Nucleus accumbens (tissue), 56 donors: ENCODE measurements at places on chromosomes 12 and 14.
A peak's percentile ranks its signal among the peaks of the same experiment; 100 is the strongest.

DNA sequence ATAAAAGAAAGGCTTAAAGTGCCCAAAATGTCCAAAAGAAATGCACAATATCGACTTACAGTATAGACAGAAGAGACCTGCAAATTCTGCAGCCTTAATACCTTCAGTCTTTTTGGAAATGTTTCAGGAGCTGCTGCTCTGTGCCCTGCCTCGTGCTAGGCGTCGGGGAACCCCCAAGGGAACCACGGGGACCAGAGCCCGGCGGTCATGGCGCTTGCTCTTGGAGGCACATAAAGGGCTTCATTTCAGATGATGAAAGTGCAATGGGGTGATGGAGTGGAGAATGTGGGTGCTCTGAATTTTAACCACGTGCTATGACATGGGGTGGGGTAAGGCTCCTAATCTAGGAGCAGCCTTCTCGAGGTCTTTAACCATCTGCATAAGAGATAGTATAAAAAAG, 14.8 kb upstream of the AACS start:
- DNase-seq: no peak

GRCh38 chr14:58249611-58250010, 5.0 kb downstream of the PSMA3 start:
- DNase-seq: no peak

- DNase-seq: no peak
These were observed 14.0 kb downstream of the NPC2 start for GRCh38 chr14:74478996-74479635.

DNA sequence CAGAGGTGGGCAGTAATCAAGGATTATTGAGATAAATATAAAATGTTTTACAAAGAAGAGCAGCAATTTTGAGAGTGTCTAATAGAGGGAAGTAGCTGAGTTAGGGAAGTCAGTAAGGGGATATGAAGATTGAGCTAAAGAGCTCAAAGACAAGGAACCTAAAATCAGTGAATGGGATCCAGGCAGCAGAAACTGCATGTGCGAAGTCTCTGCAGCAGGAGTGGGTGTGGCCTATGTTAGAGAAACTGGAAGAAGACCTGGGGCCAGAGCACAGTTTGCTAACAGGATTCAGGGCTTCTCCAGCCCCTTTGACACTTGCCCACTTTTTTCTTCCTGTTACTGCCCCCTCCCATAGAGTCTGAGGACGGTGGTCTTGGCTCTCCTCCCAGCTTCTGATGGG, 36.3 kb upstream of the PLXNC1 start:
- no peak for DNase-seq

- no peak for DNase-seq
These were observed 150.4 kb upstream of the MAX start for GRCh38 chr14:65252482-65253255.

GRCh38 chr12:102064476-102064875, 2.7 kb upstream of the WASHC3 start:
- no peak for DNase-seq

- DNase-seq: no peak
These were observed 183.4 kb upstream of the PPFIA2 start for GRCh38 chr12:81942594-81942993.

DNA sequence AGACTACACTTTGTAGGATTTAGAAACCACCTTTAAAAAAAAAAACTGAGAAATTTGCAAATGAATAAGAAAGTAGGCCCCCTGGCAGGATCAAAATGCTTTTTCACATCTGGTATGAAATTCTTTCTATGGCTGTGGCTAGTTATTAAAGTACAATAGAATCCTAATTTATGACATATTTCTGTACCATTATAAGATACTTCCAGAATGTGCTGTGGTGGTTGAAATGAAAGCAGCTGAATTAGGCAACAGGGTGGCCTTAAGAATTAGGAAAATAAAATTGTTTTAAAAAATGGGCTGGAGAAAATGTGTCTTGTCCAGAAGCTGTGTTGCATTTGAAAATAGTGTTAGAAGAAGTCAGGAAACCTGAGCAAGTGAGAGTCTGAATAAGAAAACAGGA, 85.9 kb upstream of the PDE3A start:
- DNase-seq: no peak

DNA sequence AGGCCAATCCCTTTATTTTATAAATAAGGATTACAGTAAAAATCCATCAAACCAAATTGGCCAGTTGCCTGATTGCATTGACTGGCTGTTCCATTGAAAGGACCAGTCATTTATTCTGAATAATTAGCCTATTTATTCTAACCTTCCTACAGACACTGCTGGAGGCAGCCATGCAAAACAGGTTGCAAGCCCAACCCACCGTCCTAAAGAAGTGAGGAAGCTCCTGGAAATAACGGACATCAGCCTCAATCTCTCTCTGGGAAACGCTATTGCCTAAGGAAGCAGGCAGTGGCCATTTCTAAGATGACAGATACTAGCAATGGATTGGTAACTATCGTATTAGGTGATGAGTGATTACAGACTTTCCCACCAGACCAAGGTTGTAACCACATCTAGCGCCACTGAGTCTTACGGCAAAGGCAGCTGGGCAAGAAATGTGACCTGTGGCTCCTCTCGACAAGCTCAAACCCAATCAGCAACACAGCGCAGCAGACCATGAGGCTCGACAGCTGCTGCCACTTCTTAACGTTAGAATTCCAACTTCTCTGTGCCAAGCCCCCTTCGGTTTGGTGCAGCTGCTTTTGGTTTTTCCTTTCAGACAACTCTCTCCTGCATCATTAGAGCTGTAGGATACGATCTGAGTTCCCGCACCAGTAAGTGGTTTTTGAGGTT, 134.2 kb downstream of the KCNK10 start:
- DNase-seq: no peak

GRCh38 chr12:71250166-71250565, 92.4 kb upstream of the TSPAN8 start:
- no peak for DNase-seq

GRCh38 chr12:22287776-22288621, 46.5 kb downstream of the ST8SIA1 start:
- DNase-seq: no peak

DNA sequence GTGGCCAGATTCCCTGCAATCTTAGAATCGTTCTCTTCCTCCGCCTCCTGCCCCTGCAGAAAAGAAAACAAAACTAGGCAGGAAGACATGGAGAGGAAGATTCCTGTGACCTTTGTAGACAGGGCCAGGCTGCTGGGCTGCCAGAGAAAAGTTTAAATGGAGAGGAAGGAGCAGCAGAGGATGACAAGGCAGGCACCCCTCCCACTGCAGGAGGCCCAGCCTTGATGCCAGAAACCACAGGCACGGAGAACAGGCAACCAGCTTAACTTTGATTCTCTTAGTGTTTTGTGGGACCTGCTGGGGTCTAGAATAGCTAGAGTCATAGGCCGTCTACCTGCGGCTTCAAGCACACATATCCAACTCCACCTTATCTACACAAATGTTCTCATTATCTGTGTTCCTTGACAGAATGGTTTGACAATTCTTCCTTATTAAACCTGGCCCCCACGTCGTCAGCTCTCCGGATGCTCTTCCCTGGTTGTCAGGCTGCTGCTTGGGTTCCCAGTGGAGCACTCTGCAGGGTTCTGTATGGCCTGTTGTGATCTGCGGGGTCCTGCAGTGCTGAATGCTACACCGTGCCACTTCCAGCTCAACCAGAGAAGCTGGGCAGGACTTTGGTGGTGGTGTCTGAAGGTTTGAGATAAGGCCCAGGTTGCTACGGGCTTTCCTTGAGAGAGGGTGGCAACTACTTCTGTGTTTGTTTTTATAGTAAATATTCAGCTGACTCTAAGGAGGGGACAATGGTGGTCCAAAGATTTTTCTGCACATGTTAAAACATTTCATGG, 609.5 kb downstream of the AACS start:
- DNase-seq: no peak

DNA sequence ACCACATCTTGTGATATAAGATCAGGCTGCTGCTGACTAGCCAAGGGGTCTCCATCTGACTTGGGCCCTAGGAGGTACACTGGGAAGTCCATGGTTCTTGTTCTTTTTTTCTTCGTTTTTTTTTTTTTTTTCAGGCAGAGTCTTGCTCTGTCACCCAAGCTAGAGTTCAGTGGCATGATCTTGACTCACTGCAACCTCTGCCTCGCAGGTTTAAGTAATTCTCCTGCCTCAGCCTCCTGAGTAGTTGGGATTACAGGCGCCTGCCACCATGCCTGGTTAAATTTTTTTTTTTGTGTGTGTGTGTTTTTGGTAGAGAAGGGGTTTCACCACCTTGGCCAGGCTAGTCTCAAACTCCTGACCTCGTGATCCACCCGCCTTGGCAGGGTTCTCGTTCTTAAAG, 178.2 kb downstream of the RMST start:
- DNase-seq: no peak

GRCh38 chr12:56271031-56271430, 4.3 kb downstream of the COQ10A start:
- DNase-seq: no peak

DNA sequence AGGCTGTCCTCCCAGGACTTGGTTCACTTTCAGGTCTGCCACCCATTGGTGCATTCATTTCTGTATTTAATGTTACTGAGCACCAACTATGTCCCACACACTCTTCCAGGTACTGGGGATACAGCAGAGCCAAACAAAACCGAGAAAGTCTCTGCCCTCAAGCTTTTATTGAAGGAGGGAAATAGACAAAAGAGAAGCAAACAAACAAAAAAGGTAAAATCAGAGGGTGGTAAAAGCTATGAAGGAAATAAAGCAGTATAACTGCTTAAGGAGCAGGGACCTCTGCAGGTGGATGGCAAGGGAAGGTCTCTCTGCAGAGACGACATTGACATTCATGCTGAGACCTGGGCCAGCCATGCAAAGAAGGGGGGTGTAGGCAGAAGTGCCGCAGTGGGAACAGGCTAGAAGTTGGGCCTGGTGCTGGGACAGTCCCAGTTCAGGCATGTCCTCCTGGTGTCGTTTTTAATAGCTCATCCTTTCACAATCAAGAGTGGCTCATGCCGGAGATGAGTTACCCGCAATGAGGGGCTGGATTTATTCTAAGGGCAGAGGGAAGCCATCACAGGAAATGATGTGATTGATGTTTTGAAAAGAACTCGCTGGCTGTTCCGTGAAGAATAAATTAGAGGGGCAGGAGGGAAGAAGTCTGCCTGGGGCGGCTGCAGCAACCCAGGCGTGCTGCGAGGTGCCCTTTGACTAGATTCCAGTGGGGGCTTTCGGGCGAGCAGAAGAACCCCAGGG, 72.8 kb downstream of the IRF2BPL start:
- DNase-seq: peak; percentile 55

DNA sequence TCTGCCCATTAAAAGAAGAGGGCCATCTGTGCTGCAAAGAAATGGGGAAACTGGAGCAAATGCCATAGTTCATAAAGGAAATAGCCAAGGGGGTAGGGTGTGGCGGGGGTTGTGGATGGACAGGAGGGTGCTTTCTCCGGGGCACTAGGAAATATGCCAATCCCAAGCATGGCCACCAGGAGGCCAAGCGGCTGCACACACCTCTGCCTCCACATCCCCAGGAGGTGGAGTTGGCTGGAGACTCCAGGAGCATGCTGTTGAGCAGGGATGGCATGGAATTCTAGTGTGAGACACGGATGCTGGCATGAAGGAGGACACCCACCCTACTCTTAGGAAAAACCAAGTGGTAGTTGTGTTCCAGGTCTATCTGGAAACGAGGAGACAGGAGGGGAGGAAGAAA, 25.2 kb downstream of the NID2 start:
- DNase-seq: no peak

- DNase-seq: no peak
These were observed 66.2 kb downstream of the CRADD start for GRCh38 chr12:93743229-93743998.

DNA sequence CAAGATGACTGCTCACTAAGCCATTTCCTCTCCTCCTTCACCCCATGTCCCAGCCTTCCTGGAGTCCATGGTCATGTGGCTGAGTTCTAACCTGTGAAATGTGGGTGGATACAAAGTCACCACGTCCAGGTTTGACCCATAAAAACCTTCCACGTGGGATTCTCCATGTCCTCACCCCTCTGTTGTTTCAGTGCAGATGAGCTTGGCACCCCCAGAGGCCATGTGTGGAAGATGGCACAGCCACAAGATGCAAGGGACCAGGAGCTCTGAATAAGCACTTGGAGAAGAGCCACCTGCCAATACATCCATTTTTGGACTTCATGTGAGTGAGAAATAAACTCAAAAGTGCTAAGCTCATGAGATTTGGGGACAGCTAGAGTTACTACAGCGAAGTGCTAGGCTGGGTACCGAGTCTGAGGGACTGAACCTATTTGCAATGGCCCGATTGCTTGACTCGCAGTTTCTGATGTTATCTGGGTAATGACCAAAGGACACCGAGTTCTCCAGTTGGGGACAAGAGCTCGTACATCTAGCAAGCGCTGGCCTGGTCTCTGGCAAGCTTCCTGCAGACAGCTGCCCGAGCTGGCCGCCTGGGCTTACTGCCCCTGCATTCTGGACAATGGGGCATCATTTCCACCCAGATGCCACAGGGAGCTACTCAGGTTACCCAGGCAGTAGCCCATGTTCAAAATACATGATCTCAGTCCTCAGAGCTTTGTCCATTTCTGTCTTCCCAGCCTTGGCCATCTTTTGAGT, 7.7 kb upstream of the SLC24A4 start:
- DNase-seq: no peak

- no peak for DNase-seq
These were observed 156.3 kb upstream of the PZP start for GRCh38 chr12:9364224-9365176.

- DNase-seq: no peak
These were observed 22.4 kb downstream of the NID2 start for GRCh38 chr14:52046376-52046917.

GRCh38 chr12:116508145-116509121, 50.7 kb upstream of the MAP1LC3B2 start:
- DNase-seq: no peak

DNA sequence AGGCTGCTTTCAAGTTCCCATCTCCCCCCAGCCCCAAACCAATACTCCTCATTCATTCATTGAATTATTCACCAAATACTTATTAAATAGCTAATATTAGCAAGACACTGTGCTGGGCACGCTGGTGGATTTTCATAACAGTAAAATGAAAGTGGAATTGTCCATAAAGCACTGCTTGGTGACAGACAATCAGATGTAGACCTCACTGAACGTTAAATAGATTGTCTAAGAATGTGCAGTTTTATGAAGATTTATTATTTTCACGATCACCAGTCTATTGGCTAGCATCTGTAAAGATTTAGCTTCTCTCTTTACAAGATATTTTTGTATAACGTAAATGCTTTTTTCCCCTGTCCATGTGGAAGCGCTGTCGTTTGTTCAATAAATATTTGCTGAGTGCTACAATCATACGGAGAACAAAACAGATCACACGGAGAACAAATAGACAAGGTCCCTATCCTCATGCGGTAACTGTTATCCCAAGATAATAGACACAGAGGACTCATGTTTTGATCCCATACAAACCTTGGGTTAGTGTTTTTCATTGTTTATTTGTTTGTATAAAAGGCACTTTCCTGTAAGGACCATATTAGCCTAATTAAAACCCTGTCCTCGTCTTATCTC, 397.6 kb downstream of the BCAT1 start:
- DNase-seq: no peak

GRCh38 chr14:94717808-94718207, 52.1 kb downstream of the GSC start:
- DNase-seq: no peak

- no peak for DNase-seq
These were observed 4.0 kb downstream of the BEGAIN start for GRCh38 chr14:100583245-100583644.
